D341Med (cell line): ENCODE measurements at places on chromosomes 3 and 15.

DNA sequence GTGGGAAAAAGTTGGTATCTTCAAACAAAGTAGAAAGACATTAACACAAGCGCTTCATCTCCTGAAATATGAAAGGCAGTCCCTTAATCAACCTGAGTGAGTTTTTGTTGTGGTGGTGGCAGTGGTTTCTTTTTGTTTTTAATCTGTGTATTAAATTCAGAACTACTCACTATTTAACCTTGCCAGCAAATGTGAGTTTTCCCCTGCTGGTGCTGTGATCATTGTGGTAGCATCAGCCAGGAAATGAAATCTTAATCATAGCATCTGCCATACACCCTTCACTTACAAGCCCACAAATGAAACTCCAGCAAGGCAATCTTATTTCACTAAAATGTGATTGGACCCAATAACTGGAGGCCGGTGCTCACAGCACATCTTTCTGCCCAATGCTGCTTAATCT, 229.7 kb downstream of the SHOX2 start:
- DNase-seq: no peak

DNA sequence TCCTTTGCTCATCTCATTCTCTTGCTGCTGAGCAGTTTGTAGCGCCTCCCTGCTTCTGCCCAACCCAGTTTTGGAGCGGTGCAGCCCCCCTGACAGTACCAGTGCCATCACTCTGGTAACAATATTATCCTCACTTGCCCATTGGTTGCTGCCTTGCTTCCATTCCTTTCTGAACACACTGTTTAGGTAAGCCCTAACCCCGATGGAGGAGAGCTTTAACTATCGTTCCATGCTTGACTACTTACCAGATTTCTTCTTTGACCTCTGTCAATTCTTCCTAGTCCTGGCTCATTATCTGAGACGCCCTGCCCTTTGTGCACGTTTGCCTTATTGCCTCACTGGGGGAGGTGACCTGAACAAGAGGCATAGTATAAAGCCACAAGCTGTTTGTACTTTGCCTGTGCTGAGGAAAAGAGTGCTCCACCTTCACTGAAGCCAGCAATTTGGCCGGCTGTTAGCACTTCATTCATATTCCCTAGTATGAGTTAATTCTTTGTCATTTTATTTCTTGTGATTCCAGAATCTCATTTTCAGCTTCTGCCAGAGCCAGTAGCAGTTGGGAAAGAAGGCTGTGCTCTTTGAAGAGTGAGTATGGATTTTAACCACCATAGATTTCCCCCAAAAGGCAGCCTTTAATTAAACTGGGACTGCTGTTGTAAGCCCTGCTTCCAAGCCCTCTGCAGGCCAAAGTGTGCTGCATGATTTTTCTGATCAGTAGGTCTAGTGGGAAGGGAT, 11.9 kb downstream of the ABHD6 start:
- no peak for DNase-seq

GRCh38 chr15:77418391-77418965, 1.4 kb downstream of the PEAK1 start:
- DNase-seq: no peak

DNA sequence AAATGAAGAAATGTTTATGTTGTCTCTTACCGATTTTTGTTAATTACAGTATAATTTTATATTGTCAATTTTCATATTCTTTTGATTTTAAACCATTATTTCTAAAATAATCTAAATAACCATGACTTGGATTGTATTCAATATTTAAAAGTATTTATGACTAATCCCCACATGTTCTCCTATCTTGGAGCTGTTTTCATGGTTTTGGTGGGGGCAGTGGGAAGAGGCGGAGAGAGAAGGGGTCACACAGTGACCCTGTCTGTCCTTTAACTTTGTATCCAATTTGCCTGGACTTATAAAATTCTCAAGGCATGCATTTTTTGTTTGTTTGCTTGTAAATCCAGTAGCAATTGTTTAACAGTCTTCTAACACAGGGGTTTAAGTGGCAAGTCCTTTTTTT, 407.4 kb downstream of the NTRK3 start:
- DNase-seq: no peak

DNA sequence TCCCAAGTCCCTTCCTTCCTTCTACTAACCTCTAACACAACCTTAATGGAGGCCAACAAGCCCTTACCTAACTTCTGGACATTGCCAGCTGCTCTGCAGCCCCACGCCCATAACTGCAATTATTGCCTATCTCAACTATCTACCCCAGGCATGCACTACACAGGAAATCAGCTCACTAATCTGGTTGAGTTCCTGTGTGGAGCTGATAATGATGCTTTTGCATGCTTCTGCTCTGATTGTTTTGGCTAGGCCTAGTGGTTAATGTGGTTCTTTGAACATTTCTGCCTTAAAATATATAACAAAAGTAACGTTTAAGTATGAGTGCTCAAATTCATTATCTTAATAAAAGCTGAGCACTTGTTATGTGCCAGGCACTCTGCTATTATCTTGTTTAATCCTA, 463.9 kb downstream of the MFSD1 start:
- DNase-seq: no peak

- DNase-seq: no peak
These were observed 342.2 kb downstream of the EPHB1 start for GRCh38 chr3:135137296-135137695.

DNA sequence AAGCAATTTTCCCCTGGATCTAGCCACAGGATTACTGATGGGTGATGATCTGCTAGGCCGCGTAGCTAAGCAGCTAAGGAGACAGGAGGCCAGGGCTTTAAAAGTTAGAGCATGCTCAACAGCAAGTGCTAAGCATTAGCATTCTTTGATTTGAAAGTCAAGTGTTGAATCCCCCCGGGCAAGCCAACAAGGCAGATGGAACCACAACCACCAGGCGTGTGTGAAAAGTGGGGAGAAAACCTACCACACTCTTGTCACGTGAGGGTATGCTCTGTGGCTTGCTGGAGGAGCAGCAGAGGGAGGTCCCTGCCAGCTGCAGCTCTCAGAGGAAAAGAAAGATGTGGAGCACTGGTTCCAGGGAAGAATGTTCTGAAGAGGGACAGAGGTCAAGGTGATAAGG, 20.9 kb downstream of the SLC51A start:
- DNase-seq: no peak

GRCh38 chr3:153008226-153008625, 153.8 kb upstream of the RAP2B start:
- no peak for DNase-seq
